ENCODE measurements at places on chromosomes 6 and 20. TPM values are rescaled to one million over a fixed set of nuclear protein-coding genes. Genes with fewer than 3 reads are reported as not detected.

DNA sequence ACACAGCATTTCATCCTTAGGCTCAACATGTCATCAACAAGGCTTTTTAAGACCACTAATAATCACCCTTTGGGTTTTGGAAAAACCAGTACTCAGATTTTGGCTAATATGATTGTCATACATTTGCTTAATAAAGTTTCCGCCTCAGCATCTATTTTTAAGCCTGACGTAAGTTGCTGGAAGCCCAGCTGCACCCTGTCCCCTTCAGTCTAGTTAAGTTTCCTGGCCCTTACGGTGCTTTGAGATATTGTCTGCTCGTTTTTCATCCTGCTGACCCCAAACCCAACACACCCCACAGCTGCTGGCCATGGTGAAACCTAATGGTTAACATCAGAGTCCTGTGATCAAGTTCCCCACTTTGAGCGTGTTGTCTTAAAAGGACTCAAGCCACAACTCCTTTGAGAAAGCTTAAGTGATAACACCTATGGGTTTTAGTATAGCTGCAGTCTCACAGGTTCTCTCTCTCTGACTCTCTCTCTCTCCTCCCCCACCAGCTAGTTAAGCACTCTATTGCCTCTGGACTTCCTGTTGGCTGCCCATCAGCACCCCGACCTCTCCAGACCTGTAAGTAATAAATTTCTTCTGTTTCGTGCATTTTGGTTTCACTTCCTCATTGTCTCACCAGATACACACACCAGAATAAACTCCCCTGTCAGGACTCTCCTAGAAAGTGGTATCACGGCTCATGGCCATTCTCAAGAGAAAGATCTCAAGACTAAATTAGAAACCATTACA is 802.0 kb downstream of the C6orf118 start:
- DNase-seq, result no peak
- no peaks in the 10 kb centered on the region for H3K27me3 ChIP-seq
- H3K4me1 ChIP-seq, result no peaks in the 10 kb centered on the region
- H3K4me3 ChIP-seq, result no peak overlapping the region
- no peaks in the 10 kb centered on the region for H3K36me3 ChIP-seq

CDH26 gene
- total RNA-seq, result 1.1 TPM

MYT1 gene
- not detected for total RNA-seq

L3MBTL1 gene
- 10.5 TPM for total RNA-seq

DNA sequence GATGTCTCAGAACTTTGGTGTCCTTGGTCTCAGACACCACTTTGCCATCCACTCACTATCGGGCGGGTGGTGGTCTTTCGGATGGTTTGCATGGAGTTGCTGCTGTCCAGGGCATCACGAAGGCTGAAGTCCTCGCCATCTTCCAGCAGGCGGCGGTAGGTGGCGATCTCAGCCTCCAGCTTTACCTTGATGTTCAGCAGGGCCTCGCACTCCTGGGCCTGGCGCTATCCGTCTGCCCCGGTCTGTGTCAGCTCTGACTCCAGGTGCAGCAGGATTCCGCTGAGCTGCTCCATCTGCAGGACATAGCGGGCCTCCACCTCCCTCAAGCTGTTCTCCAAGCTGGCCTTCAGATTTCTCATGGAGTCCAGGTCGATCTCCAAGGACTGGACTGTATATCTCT is 36.0 kb downstream of the ZNF311 start:
- no peaks in the 10 kb centered on the region for H3K27me3 ChIP-seq
- no peak for DNase-seq
- no peak overlapping the region for H3K4me3 ChIP-seq
- H3K4me1 ChIP-seq, result no peaks in the 10 kb centered on the region

RGS17 gene
- total RNA-seq, result not detected

DNA sequence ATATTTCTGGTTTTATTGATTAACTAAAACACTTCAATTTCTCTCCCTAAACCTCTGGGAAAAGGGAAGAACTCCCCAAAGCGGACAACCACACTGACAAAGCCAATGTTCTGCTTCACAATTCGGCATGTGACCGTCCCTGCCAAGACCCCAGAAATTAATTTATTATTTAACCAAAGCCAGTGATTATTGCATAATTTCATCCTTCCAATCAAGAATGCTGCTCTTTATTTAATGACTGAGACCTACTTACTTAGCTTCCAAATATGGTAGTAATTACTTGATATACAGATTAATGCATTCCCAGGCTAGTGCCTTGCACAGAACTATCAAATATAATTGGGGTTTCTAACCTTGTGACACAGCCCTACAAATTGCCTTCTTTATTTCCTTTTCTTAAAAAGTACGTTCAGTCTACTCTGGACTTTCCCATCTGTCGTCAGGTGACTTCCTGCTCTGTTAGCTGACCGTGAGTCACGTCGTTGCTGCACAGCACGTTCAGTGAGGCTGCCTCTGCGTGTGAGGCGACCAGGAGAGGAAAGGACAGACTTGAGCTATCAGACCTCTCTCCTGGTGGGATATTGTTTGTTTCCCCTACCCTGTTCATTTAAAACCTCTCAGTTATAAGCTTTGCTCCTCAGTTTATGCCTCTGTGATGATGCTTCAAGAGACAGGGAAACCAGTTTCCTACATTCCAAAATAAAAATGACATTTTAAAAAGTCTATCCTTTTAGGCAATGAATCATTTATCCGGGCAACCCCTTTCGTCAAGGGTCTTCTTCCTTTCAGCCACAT is 55.7 kb upstream of the TNFAIP3 start:
- peak overlapping the region; percentile 83 for H3K27ac ChIP-seq
- no peaks in the 10 kb centered on the region for H3K36me3 ChIP-seq
- peak overlapping the region; percentile 5 for H3K4me3 ChIP-seq
- H3K27me3 ChIP-seq, result no peaks in the 10 kb centered on the region
- H3K4me1 ChIP-seq, result peaks cover 26% of the 10 kb centered on the region

RHAG gene
- not detected for total RNA-seq

EFCAB8 gene
- total RNA-seq, result 0.81 TPM

PLG gene
- not detected for total RNA-seq

LY6G5C gene
- 0.67 TPM for total RNA-seq

OPN5 gene
- total RNA-seq, result not detected
